Naive thymus-derived CD4-positive, alpha-beta T cell (primary cell): ENCODE measurements at places on chromosomes 3 and 15. TPM values are rescaled to one million over a fixed set of nuclear protein-coding genes. Genes with fewer than 3 reads are reported as not detected.

The MYLK gene
- polyA plus RNA-seq, result 0.28 TPM

DNA sequence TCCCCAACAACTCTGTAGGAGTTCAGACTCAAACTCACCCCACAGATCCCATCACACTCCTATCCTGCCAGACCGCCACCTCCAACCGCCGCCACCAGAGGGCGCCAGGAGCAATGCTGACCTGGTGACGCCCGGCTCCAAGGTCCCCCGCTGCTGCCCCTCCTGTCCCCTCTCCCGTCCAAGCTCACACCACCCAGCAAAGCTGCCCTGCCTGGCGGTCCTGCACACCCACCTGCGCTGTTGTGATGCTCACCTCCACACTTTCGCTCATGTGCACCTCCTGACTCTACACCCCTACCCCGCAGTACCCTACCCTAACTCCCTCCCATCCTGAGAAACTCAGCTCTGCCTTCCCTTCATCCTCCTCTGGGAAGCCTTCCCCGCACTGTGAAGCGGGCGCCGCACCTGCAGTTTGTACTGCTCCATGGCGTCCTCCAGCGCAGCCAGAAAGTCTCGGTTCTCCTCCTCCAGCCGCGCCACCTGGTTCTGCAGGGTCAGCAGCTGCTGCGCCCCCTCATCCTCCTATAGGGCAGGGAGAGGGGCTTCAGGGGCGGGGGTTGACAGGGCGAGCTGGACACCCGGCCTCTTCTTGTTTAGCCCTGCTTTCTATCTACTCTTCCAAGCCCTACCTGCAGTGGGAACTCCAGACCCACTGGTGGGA lies 7.9 kb downstream of the KIF7 start:
- peak; percentile 40 for DNase-seq

- DNase-seq, result no peak
Measured at GRCh38 chr3:69710153-69710977, 28.9 kb upstream of the MITF start.

DNA sequence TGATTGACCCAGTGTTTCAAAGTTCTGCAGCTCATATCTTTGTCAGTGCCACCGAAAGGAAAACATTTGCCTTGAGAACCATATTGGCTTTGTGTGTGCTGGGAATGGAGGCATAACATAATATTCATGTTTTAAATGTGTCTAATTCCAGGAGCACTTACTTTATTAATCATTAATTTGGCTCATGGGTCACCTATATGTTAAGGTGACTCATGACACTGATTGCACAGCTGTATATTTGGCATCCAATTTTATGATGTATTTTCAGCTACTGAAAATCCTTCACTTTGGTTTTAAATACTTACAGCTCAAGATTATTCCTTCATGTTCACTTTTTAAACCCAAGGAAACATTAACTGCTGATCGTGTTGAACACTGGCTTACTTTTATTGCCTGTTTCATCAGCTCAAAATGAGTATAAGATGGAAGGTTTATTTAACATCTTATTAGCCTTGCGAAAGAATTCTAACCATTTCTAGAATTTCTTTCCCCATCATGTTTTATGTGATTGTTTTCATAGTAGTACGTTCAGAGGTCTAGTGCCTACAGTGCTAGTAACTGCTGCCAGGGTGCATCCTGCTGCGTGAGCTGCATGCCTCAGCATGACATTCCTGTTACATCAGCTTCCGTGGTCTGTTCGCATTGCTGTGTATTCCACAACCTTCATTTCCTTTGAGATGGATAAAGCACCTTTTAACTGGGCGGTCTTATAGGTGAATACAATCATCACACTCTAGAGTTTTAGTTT lies 63.7 kb downstream of the LRCH3 start:
- no peak for DNase-seq

- DNase-seq, result no peak
Measured at GRCh38 chr3:58628823-58629562, 37.6 kb downstream of the FAM3D start.

DNA sequence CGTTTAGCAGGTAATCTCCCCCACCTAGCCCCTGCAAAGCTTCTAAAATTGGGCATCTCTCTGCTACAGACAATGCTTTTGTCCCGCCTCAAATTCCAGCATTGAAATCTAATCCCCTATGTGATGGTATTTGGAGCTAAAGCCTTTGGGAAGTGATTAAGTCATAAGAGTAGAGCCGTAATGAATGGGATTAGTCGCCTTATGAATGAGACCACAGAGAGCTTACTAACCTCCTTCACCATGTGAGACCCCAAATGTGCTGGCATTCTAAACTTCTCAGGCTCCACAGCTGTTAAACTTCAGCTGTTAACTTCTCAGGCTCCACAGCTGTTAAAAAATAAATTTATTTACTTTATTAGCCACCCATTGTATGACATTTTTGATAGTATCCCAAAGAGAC lies 374.2 kb upstream of the BCHE start:
- DNase-seq, result no peak
